ENCODE measurements at places on chromosomes 4 and X. TPM values are rescaled to one million over a fixed set of nuclear protein-coding genes. Genes with fewer than 3 reads are reported as not detected.

The ANOS1 gene
- total RNA-seq = 6.9 TPM

The BGN gene
- total RNA-seq = 0.98 TPM

DNA sequence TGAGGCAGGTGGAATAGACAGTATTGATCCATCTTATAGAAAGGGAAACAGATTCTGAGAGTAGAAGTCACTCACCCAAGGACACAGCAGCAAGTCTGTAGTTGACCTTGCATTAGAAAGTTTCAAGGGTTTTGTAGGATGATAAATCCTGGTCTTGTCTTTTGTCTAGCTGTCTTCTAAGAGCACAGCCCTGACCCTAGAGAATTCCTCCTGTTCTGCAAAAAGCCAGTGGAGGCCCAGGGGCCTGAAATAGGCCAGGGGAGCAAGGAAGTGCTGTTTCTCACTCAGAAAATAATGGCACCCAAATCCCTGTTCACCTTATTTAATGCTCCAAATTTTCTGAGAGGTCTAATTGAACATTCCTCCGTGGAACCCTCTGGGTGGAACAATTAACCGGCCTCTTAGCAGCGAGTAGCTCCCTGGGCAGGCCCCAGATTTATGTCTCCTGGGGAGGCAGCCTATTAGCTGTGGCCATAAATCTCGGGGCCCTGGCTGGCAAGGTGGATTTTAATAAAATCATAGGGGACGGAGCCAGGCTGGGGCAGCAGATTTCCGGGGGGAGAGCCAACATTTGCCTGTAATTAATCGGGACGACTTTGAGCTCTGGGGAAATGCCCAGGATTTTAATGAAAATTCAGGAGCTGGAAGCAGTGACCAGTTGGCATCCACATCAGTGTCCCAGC is 49.2 kb upstream of the MSX1 start:
- no peak for DNase-seq

DNA sequence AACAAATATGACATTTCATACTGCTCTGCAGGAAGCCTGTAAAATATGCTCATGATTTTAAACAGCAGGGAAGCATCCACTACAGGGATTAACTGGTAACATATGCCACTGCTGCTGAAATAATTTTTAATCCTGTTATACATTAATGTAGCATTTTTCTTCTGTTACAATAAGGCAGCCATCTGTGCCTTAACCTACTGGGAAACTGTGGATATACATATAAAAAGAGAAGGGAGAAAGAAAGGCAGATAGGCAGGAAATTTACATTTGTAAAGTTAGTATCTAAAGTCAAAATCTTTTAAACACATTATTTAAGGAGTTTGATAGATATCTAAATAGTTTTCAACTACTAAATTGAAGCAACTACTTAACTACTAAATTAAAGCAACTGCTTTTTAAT is 514.6 kb upstream of the KLHL4 start:
- no peak for DNase-seq

DNA sequence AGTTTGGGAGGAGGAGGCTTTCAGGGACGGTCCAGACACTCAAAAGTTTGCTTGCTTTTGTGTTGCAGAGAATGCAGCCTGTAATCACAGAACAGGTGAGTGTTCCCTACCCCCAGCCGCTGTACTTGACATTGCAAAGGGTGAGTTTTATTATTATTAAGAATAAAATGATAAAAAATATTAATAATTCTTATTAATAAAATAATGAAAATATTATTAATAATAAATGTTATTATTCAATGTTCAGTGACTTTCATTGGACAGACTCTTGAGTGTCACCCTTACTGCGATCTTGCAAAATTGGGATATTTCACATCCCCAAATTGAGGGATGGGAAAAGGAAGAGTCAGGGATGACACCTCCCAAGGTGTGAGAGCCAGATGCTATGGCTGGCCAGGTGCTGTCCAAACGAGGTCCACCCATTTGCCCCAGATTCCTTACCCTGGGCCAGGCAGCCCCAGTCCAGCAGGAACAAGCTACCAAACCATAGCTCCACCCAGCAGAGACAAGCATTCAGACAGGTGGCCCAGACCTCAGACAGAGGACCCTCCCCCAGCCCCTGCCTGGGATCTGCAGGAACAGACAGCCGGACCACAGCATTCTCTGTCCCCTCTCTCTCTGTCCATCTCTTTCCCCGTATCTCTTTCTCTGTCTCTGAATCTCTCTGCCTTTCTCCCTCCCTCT is 22.4 kb downstream of the IL3RA start:
- DNase-seq = no peak

DNA sequence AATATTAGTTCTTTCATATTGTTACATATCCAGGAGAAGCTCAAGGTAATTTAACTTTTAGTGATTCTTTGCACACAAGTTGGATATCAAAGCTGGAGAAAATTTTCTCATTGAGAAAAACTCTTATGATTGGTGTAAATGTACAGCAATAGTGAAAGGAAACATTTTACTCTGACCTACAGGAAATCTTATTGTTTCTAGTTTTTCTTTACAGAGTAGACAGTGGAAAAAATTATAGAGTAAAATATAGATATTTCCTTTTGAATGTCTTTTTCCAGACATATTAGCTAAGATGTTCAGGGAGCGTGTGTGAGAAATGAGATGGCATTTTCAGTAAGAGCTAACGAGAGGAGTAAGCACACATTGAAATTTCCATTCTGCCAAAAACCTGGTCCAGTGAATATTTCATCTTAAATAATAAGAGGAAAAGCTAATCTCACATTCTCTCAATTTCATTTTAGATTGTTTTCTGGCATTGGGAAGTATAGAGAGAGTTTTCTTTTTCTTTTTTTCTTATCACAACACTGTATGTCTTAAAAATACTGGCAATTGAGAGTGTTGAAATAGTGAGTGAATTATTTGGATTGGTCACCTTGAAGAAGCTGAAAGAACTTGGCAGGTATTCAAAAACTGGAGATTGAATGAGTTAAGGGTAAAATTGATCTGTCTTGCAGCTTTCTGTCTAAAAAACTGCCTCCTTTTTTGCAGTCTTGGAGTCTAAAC is 15.6 kb upstream of the ATP8A1 start:
- no peak for DNase-seq

The SPATA4 gene
- total RNA-seq = 0.93 TPM

GRCh38 chrX:153445106-153445855 is 575 bp downstream of the TREX2 start:
- DNase-seq = no peak

- DNase-seq = no peak
Observed at GRCh38 chr4:7973545-7973981, 33.9 kb upstream of the AFAP1 start.

The GYPE gene
- total RNA-seq = not detected

DNA sequence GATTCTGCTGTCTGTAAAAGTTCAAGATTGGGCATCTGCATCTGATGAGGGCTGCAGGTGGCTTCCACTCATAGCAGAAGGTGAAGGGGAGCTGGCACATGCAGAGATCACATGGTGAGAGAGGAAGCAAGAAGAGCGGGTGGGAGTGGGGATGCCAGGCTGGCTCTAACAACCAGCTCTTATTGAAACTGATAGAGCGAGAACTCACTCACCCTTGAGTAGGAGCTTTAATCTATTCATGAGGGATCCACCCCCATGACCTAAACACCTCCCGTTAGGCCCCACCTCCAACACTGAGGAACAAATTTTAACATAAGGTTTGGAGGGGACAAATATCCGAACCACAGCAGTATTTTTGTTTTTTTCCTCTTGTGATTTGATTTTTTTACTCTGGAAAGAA is 45.8 kb downstream of the PHOX2B start:
- DNase-seq = no peak

The PROM1 gene
- total RNA-seq = 105 TPM

DNA sequence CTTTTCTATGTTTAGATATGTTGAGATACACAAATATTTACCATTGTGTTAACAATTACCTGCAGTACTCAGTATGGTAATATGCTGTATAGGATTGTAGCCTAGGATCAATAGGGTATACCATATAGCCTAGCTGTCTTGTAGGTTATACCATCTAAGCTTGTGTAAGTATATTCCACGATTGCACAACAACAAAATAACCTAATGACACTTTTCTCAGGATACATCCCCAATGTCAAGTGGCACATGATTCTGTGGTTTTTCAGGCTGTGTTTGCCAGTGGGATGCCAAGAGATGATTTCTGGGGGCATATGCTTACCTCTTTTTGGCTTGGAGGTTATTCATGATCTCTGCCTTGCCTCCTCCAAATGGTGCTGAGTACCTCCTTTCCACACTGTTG is 247.2 kb upstream of the CENPE start:
- no peak for DNase-seq

The LRIT3 gene
- 0.17 TPM for total RNA-seq

DNA sequence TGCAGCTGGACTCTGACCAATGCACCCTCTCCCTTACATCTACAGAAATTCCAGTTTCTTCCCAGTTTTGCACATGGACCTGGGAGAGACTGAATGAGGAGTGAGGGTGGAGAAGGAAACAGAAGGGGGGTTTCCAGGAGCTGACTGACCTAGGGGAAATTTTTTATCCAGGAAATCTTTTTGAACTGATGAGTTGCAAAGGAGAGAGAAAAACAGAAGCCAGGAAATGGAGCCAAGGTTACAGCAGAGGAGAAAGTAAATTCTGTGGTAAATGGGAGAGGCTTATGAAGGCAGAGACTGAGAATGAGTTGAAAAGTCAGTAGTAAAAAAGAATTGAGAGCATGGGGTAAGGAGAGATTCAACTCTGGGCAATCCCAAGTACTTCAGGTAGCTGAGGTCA is 192.8 kb downstream of the SMIM20 start:
- DNase-seq = no peak

The NEXMIF gene
- 1.8 TPM for total RNA-seq

DNA sequence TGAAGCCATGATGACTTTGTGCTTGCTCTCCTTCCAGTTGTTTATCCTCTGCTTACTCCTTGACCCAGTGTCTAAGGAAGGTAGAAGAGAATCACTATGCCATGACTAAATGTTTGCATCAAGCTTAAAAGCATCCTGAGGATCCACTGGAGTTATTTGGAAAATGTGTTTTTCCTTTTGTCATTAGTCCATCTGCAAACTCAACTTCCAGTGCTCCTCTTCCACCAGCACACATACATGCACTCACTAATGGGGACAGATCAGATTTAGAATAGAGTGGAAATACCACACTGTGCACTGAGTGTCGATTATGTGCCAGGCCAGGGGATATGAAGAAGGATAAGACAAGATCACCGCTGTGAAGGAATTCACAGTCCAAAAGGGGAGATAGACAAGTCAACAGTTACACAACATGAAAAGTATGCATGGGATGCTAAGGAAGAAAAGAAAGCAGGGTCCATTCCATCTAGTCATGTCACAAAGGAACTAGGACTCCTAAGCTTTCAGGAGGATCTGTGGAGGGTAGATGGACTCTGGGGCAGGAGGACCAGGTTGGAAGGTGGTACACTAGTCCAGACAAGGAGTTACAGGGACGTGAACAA is 1.9 kb downstream of the OCIAD2 start:
- no peak for DNase-seq

The SLC6A14 gene
- 0.51 TPM for total RNA-seq

The GAB3 gene
- 0.13 TPM for total RNA-seq

The RAB39B gene
- total RNA-seq = 4.8 TPM

The SYN1 gene
- 6.7 TPM for total RNA-seq

The CT55 gene
- total RNA-seq = 0.40 TPM

- DNase-seq = no peak
Observed at GRCh38 chrX:68908071-68908470, 79.2 kb downstream of the EFNB1 start.

- no peak for DNase-seq
Observed at GRCh38 chr4:137934911-137935310, 307.2 kb downstream of the SLC7A11 start.

The RNF212 gene
- total RNA-seq = 11.2 TPM

GRCh38 chr4:74659576-74660411 is 134.5 kb downstream of the BTC start:
- DNase-seq = no peak

The ZCCHC4 gene
- 12.7 TPM for total RNA-seq

GRCh38 chr4:144284026-144284425 is 143.5 kb upstream of the GYPA start:
- DNase-seq = no peak

GRCh38 chr4:7945709-7946380 is 6.2 kb upstream of the AFAP1 start:
- no peak for DNase-seq

The AFM gene
- total RNA-seq = 0.26 TPM

GRCh38 chrX:33307911-33308354 is 96.6 kb upstream of the DMD start:
- DNase-seq = no peak
